H9 (cell line): ENCODE measurements at places on chromosomes 3 and 15.

GRCh38 chr15:42591238-42591934, 16.0 kb downstream of the STARD9 start:
- DNase-seq, result no peak

- no peak for DNase-seq
Measured at GRCh38 chr3:97699889-97700288, 64.7 kb upstream of the ARL6 start.

- DNase-seq, result no peak
Measured at GRCh38 chr15:40100123-40100946, 8.3 kb downstream of the BMF start.

GRCh38 chr15:99503411-99503810, 62.4 kb upstream of the MEF2A start:
- DNase-seq, result no peak

DNA sequence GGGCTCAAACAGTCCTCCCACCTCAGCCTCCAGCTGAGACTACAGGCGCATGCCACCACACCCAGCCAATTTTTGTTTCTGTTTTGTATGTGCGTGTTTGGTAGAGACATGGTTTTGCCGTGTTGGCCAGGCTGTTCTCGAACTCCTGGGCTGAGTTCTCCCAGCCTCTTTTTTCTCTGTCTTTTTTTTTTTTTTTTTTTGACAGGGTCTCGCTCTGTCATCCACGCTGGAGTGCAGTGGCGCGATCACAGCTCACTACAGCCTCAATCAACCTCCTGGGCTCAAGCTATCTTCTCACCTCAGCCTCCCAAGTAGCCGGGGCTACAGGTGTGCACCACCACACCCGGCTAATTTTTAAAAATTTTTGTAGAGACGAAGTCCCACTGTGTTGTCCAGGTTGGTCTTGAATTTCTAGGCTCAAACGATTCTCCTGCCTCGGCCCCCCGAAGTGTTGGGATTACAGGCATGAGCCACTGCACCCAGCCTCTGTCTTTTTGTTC, 867 bp upstream of the DCAF1 start:
- no peak for DNase-seq

- DNase-seq, result no peak
Measured at GRCh38 chr3:25895031-25895430, 105.1 kb downstream of the OXSM start.

DNA sequence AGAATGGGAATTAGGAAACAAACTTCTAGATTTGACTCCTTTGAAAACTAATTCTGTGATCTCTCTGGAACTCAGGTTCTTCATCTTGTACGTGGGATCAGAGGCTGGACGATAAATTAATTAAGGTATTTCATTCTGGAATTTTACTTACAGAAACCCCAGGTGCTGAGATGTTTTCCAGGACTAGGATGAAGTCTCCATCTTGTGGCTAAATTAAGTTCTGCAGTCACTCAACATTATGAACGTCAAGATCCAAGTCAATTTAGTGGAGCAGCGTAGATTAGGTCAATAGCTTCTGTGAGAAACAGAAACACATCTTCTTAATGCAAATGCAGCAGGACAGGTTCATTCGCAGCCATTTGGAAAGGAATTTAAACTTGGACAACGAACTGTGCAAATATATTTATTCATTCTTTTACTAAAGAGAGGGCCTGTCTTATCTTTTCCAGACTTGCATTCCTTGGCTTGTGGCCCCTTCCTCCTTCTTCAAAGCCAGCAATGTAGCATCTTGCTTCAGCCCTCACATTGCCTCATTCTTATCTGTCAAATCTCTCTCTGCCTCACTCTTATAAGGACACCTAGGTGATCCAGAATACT, 26.7 kb upstream of the TMC3 start:
- DNase-seq, result no peak

- DNase-seq, result no peak
Measured at GRCh38 chr3:22297436-22297835, 546.4 kb upstream of the ZNF385D start.

GRCh38 chr3:105798381-105798934, 70.4 kb downstream of the CBLB start:
- no peak for DNase-seq

GRCh38 chr3:160401291-160402095, 2.0 kb downstream of the SMC4 start:
- DNase-seq, result no peak

DNA sequence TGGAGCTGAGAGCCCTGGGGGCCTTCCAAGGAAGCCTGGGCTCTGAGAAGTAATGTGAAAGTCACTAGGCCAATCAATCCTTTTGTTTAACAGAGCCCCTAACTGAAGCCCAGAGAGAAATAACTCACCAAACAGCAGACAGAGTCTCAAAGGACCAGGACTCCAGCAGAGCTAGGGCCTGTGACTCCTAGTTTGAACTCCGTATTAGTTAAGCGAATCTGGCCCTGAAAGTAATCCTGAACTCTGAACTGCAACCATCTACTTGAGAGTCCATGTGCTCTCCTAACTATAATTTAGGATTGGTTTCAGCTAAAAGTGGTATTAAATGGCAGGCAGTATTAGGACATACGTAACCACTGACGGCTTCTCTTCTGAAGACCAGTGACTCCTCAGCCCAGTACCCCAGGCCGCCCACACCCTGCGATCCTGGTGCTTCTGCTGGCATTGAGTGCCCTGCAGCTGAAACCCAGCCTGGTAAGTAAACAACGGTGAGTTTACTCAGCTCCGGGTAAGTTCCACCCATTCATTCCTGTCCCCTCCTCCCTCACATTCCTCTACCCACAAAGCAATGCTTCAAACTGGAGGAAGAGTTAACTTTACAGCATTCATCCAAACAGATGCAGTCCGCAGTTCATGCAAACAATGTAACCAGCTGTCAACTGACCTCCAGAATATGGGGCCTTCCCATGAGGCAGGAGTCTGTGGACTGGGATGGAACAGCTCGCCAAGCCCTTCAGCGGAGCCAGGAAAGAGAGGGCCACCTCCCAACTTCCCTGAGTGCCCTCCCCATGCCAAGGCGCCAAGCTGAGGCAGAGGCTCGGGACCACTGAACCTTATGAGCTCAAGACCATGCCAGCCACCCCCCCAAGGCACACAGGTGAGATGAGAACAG, 7.3 kb downstream of the MYO5C start:
- no peak for DNase-seq

GRCh38 chr3:182730675-182731042, 62.6 kb upstream of the ATP11B start:
- no peak for DNase-seq

DNA sequence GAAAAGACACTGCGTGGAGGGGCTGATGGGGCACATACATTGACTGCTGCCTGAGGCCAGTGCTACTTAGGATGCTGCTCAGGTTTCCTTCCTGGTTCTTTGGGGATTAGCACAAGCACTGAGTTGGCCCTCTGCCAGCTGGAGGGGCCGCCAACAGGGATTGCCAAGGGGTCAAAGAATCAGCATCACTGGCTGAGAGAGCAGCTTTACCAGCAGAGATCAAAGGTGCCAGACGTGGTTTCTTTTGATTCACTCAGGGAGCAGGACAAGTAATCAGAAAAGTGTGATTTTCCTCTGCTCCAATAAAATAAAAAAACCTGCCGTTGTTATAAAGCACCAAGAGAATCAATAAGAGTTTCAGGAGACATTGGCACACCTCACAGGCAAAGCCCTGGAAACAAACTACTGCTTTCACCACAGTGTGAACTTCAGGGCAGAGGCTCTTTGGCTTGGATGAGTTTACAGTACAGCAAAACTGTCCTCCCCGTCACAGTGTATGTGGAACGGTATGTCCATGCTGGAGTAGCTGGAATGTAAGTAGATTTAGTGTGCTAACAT, 45.8 kb upstream of the FSIP1 start:
- no peak for DNase-seq

GRCh38 chr3:69090021-69090420, 5.3 kb downstream of the ARL6IP5 start:
- DNase-seq, result no peak

DNA sequence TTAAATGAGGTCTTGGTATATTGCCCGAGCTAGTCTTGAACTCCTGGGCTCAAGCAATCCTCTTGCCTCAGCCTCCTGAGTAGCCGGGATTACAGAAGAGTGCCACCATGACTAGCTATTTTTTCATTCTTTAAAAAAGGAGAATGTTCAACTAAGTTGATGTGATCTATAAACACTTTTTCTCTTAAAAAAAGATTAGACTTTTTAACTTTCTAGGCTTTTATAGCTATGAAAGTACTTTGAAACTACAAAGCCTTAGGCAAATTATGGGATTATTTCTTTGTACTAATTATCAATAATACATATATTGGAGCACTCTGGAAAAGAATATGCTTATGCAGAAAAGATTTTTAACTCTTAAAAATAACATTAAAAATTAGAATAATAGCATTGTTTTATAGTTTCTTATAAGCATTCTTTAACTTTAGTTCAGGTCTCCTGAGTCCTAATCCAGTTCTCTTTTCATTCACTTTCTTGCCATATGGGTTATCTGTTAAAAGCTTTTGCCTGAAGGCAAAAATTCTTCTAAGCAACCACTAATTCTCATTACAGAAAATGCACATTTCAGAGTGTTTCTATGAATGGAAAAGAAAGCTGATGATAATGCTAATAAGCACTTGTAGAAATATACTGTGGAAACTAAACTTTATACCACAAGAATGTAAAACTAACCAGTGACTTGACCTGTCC, 87.8 kb downstream of the DPPA2 start:
- DNase-seq, result no peak

- no peak for DNase-seq
Measured at GRCh38 chr3:25507811-25508210, 79.7 kb downstream of the RARB start.

DNA sequence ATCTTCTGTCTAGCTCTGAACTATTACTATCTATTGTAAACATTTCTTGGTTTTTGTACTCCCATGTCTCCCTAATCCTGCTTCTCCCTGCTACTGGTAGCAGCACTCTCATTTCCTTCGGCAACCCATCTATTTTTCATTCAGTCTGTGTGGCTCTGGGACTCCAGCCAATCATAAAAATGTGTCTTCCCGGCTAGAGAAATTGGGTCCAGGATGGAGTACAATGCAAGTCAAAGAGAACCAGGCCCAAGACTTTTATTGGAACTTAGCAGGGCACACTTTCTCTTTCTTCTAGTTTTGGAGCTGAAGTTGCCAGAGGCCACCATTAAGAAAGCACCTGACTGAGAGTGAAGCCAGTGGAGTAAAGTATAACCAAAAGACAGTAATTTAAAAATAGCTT, 22.8 kb upstream of the ARHGEF26 start:
- DNase-seq, result no peak

DNA sequence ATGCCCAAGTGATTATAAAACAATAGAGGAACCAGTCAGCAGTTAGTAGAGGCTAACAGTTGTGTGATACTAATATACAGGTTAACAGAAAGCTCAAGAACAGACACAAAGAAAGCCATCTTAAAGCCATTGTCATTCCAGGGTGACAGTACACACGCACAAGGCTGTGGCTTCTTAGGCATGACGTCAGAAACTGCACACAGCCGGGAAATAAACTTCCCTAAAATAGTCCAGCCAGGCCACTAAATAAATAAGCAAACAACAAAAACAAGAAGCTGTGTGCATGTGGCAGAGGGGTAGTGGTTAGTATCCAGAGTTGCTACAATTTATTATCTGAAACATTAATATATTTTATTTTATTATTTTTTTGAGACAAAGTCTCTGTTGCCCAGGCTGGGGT, 49.8 kb downstream of the PPCDC start:
- no peak for DNase-seq

GRCh38 chr3:173501931-173502489, 104.5 kb downstream of the NLGN1 start:
- DNase-seq, result no peak

DNA sequence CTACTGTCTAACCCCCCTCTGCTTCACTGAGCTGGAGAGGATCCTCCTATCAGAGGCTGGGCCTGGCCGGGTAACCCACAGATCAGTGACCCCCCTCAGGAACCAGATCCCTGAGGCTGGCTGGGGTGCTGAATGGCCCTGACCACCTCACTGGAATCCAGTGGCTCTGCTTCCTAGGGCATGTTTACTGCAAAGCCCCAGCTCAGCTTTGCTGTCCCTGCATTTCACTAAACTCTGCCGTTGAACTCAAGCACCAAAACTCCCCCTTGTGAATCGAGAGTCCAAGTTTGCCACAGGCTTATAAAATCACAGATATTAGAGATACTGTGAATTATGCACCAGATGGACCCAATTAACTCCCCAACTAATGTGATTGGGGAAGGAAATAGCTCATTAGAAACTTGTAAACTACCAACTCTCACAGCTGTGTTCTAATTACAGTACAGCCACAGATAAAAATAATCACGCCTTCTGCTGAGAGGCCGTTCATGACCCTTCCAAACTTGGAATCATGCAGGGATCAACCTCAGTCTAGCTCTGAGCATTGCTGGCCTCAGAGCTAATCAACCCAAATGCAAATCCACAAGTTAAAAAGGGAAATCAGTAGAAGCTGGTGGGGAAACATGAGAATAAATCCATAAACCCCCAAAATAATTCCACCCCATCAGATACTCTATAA, 47.0 kb downstream of the OCA2 start:
- DNase-seq, result no peak

- DNase-seq, result no peak
Measured at GRCh38 chr15:99732751-99733267, 428 bp downstream of the LYSMD4 start.

- DNase-seq, result no peak
Measured at GRCh38 chr3:57093971-57094535, 33.6 kb downstream of the SPATA12 start.

- DNase-seq, result peak; percentile 17
Measured at GRCh38 chr3:126431103-126431534, 36.4 kb downstream of the CFAP100 start.

GRCh38 chr3:161273589-161274218, 52.6 kb downstream of the NMD3 start:
- DNase-seq, result no peak

DNA sequence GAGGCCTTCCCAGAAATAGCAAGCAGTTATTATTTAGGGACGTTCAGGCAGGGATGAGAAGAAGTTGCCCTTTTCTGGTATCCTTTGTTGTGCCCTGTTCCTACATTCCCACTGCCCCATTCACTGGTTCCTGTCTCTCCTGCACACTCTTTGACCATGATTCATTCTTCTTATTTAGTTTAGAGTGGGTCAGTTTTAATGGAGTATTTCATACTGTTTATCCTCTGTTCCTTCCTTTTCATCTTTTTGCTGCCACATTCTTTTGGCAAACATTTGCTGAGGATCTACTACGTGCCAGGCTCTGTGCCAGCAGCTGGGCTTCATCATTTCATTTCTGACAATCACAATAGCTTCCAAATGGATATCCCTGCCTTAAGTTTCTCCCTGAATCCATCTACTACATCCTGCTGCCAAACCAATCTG, 11.8 kb upstream of the EID1 start:
- no peak for DNase-seq

- no peak for DNase-seq
Measured at GRCh38 chr3:129323651-129324294, 45.1 kb downstream of the HMCES start.

GRCh38 chr3:154275965-154276364, 48.3 kb downstream of the DHX36 start:
- no peak for DNase-seq

DNA sequence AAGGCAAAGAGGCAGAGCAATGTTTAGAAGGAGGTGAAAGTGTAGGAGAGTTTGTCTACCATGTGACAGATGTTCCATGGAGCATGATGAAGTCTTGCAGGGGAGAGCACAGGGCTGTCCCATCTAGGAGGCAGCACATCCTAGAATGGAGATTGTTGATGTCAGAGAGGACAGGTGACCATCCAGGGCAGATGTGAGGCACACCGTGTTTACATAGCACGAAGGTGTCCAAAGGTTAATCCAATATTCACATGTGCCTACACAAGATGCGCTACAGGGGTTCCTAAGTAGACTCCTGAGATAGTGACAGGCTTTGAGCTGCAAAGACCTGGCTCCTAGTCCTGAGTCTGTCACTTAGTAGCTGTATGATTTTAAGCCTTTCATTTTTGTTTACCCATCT, 219.3 kb upstream of the SLCO3A1 start:
- no peak for DNase-seq
